ENCODE measurements at places on chromosomes 13 and 19.

- DNase-seq, result no peak
Measured at GRCh38 chr19:44260695-44261446, 1.2 kb downstream of the ZNF233 start.

- no peak for DNase-seq
Measured at GRCh38 chr19:33514885-33515551, 6.6 kb downstream of the PEPD start.

DNA sequence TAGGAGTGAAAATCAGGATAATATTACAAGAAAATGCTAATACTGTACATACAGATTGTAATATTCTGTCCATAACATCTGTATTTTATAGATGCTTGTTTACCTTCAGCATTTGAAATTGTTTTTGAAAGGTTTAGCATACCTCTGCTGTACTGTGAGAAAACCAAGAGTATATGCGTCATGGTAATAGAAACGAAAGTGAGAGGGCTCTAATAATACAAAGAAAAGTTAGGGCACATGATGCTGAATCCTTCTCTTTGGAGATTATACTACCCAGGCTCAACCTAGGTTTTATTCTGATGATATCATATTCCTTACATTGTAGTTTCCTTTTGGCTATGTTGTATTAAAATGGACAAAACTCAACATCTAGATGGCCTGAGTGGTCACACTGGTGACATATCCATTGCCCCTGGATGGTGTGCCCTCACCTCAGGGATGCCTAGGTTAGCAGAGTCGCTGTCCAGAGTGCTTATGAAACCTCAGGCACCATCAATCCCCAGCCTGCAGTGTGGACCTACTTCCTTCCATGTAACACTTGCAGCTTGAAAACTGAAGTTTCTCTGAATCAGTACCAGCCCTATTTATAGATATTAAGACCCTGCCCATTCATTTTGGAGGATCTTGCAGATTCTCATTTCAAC, 253.7 kb downstream of the KCTD12 start:
- no peak for DNase-seq

GRCh38 chr13:44908266-44908665, 81.0 kb downstream of the NUFIP1 start:
- DNase-seq, result no peak

DNA sequence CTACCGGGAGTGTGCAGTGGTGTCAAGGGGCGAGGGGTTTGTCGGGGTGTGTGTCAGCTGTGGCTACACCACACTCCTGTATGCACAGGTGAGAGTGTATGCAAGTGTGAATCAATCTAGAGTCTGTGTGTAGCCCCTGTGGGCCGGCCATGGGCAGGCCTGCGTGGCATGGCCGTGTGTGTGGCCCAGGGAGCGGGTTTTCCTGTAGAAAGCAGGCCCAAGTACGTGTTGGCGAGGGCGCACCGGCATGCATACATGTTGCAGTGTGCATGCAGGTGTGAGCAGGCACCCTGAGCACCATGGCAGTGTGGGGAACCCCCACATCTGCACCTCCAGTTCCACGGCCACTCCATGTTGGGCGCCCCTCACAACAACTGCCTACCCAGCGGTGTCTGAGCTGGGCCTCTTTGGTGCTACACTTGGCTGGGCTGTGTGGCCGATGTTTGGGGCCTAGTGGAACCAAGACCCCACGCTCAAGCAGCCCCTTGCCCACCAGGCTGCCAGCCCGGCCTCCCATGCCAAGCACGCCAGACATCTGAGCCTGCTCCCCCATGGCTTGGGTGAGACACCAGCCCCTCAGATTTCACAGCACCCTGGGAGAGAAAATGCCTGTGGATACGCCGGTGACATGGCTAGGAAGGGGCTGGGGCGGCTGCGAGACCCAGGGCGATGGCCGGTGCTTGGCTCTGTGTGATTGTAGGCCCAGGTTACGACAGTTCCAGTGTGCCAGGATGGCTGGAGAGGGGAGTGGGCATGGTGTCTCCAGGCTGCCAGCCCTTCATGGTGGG, 2.1 kb downstream of the NFIX start:
- DNase-seq, result no peak

DNA sequence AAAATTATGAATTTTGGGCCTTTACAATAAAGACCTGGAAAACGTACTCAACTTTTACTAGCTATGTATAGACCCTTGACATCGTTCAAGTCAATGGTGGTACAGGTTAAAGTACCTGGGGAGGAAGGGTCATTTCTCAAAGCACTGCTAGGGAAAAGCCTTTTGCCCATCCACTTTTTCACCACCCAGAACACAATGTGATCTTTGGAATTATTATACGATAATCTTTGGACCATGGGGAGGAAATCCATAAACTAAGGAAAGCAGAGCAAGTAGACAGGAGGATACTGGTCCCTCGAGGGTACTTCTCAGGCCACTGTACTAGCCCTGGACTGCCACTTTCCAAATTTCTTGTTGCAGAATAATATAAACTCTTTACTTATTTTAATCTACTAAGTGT, 39.5 kb downstream of the UBL3 start:
- DNase-seq, result no peak

DNA sequence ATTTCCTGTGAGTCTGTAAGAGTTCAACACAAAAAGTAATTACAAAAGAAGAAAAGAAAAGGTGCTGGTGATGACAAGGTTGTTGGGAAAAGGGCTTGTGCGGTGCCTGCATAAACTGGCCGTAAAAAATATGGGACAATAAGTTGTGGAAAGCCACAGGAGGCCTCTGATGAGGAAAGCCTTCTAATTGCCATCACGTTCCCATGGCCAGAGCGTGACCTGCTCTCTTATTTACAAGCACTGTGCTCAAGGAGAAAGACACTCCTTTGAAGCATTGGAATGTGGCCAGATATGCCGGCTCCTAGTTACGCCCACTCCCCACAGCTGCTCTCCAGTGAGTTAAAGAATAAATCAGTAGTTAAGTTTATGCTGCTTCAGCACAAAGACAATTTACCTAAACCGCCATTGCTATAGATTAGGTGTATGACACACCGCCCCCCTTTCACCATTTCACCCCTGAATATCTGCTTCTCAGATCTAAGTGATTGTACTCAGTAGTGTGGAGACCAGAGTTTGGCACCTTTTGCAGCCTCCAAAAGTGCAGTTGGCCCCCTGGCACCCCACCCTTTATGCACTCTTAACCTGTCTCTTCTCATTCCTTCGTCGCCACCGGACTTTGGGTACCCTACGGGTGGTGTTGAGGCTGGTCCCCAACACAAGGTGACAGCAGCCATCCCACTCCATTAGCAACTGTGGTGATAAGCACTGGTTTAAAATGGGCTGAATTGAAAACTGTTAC, 8.1 kb upstream of the PGLYRP1 start:
- no peak for DNase-seq

All from NCI-H1048 (cell line).